ENCODE measurements at places on chromosomes 1 and 21. TPM values are rescaled to one million over a fixed set of nuclear protein-coding genes. Genes with fewer than 3 reads are reported as not detected.
A peak's percentile ranks its signal among the peaks of the same experiment; 100 is the strongest.

DNA sequence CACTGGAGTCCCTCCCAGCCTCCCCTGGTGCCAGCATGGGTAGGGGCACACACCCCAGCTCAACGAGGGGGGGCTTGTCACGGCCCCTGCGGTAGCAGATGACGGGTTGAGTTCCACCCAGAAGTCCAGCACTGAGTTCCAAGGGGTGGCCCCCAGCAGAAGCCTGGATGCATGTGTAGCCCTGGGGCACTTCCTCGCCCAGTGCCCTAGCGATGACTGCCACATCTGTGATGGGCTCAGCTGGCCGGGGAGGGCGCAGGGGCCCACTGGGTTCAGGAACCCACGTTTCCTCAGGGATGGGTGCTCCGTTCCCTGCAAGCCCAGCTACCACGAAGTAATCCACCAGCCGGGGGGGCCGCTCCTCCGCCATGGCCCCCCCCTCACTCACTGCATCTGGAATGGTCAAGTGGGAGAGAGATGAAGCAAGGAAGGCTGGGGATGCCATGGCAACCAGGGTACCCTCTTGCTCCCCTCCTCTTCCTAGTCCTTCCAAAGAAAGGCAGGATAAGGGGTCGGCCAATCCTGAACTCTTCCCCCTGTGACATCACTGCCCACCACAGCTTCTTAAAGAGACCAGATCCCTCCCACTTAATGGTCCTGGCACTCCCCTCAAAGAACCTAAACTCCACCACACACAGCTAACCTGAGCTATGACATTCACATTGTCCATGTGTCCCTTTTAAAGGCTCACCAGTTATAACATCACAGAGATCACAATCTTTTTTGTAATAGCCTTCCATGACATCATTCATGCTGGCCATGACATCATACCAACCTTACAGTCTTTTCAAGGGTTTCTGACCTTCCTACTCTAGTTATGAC, 2.3 kb downstream of the DENND4B start:
- DNase-seq: no peak

DNA sequence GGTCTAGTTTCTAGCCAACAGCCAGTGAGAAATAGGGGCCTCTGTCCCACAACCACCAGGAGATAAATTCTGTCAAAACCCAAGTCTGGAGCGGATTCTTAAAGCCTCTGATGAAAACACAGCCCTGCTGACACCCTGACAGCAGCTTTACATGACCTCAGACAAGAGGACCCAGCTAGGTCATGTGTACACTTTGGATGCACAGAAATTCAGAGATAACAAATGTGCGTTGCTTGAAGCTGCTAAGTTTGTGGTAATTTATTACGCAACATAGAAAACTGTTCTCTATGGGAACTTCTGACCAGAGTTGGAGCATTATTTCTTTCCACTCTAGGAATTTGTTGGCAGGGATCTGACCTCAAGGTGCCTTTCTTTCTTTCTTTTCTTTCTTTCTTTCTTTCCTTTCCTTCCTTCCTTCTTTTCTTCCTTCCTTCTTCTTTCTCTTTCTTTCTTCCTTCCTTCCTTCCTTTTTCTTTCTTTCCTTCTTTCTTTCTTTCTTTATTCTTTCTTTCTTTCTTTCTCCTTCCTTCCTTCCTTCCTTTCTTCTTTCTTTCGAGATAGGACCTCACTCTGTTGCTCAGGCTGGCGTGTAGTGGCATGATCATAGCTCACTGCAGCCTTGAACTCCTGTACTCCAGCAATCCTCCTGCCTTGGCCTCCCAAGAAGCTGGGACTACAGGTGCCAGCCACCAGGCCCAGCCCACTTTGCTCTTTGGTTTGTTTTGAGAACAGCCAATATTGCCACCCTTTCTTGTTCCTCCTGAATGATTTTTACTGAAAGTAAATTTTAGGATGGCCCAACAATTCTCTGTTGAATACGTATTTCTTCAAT, 14.9 kb upstream of the HMGCS2 start:
- peak; percentile 40 for DNase-seq

DNA sequence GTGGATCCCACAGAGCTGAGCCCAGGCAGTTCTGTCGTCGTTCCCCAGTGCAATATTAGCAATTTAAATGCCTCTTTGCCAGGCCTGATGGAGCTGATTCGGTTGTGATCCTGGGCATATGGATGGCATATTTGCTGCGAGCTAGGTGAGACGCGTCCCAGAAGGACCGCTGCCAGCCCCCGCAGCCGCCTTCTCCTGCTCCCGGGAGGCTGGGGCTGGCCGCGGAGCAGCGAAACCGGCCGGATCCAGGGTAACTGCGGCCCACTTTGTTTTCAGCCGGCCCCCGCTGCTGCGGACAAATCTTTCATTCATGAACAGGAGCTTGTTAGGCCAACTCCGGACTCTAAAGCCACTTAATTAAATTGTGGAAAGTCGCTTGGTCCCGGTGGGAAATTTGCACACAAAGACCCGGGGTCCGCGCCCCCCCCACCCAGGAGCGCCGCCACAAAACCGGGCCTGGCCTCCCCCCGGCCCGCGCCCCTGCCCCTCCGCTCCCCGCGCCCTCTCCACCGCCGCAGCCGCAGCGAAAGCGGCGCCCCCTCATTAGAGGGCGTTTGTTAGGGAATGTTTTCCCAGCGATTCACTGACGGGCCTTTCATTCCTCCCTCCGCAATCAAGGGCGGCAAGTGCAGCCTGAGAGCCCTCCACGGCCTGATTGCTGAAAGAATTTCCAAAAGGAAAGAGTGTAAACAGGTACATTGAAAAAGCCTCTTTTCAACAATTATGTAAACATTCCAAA, 383.3 kb downstream of the RRAGC start:
- DNase-seq: no peak

- DNase-seq: no peak
These were observed 1.3 kb upstream of the HES4 start for GRCh38 chr1:1001057-1001783.

GRCh38 chr1:246181241-246181640, 325.8 kb downstream of the SMYD3 start:
- DNase-seq: peak; percentile 7

LCE1C gene
- not detected for total RNA-seq

CASQ2 gene
- total RNA-seq: not detected

PDE4DIP gene
- total RNA-seq: 24.7 TPM

Data from bronchial epithelial cell (primary cell).